ENCODE measurements at places on chromosomes 11 and 22. TPM values are rescaled to one million over a fixed set of nuclear protein-coding genes. Genes with fewer than 3 reads are reported as not detected.

DNA sequence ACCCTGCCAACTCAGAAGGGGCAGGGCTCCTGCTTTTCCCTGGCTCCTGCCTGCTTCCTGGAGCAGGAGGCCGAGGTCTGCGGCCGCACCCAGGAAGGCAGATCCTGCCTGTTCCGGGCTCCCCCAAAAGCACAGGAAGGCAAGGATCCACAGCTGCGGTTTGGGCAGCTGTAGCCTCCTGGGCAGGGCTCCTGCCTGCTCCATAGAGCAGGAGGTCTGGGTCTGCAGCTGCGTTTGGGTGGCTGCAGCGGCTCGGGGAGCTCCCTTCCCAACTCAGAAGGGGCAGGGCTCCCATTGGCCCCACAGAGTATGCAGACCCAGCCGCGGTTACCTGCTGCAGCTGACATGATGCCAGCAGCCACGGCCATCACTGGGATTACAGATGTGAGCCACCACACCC lies 5.5 kb downstream of the UPK2 start:
- DNase-seq = no peak

GRCh38 chr22:45657701-45658100 lies 13.9 kb upstream of the ATXN10 start:
- no peak for DNase-seq

DNA sequence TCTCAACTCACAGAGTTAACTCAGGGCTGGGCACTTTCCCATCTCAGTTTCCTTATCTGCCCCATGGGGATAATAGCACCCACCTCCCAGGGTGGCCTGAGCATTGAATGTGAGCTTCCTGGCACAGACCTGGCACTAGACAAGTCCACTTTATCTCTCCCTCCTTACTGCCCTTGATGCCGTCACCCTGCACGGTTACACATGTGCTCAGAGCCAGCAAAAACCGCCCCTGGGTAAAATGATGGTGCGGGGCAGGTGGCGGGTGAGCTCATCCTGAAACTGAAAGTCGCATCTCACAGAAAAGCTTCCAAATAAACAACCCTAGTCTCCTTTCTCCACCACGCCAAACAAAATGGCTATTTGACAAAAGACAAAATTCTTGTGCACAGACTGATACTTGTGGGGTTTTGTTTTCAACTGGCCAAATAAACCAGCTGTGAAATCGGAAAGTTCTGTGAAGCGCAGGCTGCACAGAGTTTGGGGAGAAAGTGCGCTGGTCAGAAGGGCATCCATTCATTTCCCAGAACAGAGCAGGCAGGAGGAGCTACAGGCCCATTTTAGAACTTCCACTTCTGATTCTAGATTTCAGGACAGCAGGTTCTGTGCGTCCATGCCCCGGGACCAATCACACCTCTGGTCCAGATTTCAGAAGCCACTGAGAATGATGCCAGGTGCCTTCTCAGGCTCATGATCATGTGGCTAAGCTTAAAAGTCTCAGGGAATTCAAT lies 138.1 kb downstream of the SHANK2 start:
- DNase-seq = no peak

DNA sequence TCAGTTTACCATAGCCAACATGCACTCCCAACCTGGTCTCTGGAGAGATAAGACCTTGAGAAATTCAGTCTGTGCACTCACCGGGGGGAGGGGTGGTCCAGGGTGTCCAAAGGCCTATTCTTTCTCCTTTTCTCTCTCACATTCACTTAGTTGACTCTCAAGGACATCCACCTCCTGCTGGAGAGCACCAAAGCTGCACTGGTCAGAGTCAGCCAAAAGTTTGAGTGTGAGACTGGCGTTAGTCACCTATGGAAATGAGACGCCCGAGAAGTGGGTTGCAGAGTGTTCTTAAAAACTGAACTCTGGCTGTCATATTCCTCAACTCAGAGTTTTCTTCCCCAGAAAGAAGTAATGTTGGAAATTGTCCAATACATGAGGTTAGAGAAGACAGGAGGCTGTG lies 5.0 kb upstream of the UBQLNL start:
- no peak for DNase-seq

- no peak for DNase-seq
Observed at GRCh38 chr11:36041988-36042611, 98.2 kb downstream of the LDLRAD3 start.

Gene MPPED1
- not detected for total RNA-seq

All from epithelial cell of proximal tubule (primary cell).